ENCODE measurements at places on chromosomes 3 and 15.

GRCh38 chr3:155070932-155071387, 9.2 kb upstream of the MME start:
- no peak for DNase-seq

DNA sequence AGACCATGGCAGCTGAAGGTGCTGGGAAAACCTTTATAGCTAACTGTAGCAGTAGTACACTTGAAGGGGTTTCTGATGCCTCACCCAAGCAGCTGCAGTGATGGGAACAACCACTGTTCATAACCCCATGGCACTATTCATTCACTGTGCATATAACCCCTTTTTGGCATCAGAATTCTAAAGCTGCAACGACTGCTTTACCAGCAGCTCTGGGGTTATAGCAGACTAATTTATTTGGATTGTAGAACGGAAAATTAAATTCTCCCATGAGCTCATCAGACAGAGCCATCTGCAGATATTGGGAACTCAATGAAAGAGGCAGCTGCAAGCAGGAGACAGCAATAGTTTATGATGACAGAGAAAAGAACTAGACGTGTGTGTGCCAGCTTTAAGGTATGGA, 28.6 kb downstream of the TFDP2 start:
- no peak for DNase-seq

DNA sequence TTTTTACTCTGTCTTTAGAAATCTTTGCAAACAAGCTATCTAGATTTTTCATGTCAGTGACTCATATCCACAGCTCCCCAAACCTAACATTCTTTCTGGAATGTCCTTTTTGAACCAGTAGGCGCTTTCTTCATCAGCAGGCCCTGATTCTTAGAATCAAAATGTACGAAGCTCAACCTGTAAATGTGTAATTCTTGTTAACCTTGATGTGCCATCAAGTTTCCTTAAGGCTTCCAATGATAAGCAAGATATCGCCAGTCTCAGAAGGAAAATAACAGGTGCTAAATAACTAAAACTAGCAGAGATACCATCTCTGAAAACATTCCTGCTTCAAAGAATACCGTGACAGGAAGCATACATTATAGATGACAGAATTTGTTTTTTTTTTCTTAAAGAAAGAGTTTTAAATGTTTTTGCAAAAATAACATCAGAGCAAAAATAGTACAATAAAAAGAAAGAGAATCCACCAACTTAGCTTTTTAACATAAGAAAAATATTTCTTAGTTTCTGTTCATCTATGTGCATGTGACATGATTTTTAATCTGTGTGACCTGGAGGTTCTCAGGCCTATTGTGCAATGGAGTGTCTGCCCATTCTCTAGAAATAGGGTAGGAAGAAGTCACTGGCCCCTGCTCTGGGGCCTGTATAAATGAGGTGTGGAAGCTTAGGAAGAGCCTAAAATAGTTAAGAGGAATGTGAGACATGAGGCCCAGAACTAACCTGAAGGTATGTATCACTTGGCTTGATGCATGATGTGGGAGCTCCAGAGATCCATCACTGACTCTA, 14.7 kb upstream of the SECISBP2L start:
- DNase-seq = no peak

- no peak for DNase-seq
These were observed 9.2 kb downstream of the ACAA1 start for GRCh38 chr3:38127611-38128302.

DNA sequence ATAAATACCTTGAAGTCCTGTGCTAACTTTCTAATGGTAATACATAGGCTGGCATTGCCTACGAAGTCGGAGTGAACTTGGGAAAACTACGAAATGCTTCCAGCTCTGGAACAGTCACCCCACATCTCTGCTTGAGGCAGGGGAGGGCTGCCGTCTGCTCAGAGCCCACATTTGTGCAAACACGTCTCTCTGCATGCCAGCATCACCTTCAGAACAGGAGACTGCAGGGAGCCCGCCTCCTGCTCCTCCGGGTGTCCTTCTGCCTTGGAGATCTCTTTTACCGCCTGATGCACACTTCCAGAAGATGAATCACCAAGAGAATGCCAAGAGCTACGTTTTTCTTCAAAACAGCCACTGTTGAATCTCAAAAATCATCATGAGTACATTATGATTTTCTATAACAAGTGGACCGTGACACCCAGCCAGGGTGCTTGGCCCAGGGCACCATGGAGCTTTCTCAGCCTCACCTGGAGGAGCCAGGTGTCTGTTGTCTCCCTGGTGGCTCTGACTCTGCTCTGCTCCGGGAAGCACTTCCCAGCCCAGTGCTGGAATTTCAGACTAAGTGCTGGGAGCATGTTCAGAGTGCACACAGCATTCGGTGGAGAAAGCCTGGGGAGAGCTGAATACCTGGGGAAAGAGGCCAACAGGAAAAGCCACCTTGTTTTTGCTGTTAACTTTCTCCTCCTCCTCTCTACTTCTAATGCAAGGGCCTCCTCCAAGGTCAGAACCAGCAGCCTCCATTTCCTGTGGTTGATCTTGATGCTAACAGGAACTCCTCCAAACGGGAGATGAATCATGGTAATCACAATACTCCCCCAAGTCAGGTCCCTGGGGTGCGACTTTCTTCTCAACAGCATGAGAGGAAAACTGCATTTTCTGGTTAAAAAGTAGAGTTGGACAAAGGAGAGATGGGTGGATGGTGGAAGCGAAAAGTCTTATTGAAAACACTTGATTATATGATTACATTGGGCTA, 467.7 kb downstream of the GABRG3 start:
- DNase-seq = no peak

DNA sequence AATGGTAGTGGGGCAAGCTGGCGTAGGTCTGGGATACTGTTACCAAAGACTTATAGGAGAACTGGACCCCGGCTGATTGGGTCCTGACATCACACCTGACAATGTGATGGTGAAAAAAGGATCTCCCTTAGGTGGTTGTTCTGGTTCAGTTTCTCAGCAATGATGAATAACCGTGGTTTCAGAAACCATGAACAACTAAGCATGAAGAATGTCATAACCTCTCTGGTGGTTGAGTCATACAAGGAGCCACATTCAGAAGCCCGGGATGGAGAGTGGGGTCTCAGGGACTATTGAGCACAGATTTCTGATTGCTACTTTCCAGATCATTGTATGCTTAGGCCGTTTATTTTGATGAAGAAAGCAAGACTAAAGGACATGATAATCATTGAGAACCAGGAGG, 17.4 kb downstream of the GPR160 start:
- no peak for DNase-seq

GRCh38 chr15:62558640-62559380, 393.7 kb upstream of the C2CD4B start:
- peak; percentile 42 for DNase-seq

GRCh38 chr3:162541923-162542322, 1045.3 kb downstream of the OTOL1 start:
- DNase-seq = no peak

GRCh38 chr3:18424213-18424728, 868 bp downstream of the SATB1 start:
- DNase-seq = no peak

- DNase-seq = no peak
These were observed 46.3 kb downstream of the FOXP1 start for GRCh38 chr3:71537211-71537611.

GRCh38 chr3:193730511-193730910, 137.5 kb downstream of the OPA1 start:
- no peak for DNase-seq

GRCh38 chr3:20307383-20307782, 121.4 kb upstream of the SGO1 start:
- DNase-seq = no peak

DNA sequence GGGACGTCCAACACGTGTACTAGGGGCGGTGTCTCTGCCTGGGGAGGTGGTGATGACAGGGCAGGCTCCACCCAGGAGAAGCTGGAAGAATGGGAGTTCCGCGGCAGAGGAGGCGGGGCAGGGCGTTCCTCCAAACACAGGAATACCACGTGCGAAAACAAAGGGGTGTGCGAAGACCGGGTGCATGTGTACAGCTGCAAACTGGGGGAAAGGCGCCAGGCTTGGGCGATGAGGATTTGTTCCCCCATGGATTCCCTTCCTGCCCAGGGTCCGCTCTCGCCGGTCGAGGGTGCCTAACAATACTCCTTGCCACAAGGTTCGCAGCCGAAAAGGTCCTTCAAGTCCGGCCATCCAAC, 500 bp upstream of the ZSCAN2 start:
- peak; percentile 75 for DNase-seq
